ENCODE measurements at places on chromosomes 4 and X. TPM values are rescaled to one million over a fixed set of nuclear protein-coding genes. Genes with fewer than 3 reads are reported as not detected.

Gene CMC4
- total RNA-seq: 28.1 TPM

Gene PDLIM3
- total RNA-seq: 308 TPM

Gene NIPAL1
- total RNA-seq: 0.25 TPM

DNA sequence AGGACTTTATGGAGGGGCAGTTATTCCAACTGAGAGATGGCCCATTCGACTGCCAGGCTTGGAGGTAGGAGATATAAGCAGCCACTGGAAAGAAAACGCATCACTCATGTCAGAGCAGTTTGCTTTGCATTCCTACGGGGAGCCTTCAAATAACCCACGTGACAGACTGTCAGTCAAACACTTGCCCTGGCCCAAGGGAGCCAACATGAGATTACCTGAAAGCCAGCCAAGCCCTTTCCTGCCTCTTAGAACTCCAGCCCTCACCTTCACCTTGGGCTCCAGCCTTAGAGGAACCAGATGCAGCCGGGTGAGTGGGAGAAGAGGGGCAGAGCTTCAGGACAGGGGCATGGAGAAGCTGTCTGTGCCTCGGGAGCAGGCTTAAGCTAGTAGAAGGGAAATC is 95.3 kb upstream of the CXCL13 start:
- no peak for DNase-seq

- no peak for DNase-seq
Measured at GRCh38 chrX:40077906-40078305, 19.9 kb downstream of the BCOR start.
